ENCODE measurements at places on chromosomes 11 and 22. TPM values are rescaled to one million over a fixed set of nuclear protein-coding genes. Genes with fewer than 3 reads are reported as not detected.

- H3K36me3 ChIP-seq: no peaks in the 10 kb centered on the region
- H3K27me3 ChIP-seq: no peaks in the 10 kb centered on the region
- H3K4me1 ChIP-seq: no peaks in the 10 kb centered on the region
- no peak overlapping the region for H3K4me3 ChIP-seq
These were observed 26.0 kb downstream of the POU2AF1 start for GRCh38 chr11:111352935-111353710.

- H3K27ac ChIP-seq: no peak overlapping the region
- no peaks in the 10 kb centered on the region for H3K36me3 ChIP-seq
- H3K4me3 ChIP-seq: no peak overlapping the region
- no peaks in the 10 kb centered on the region for H3K27me3 ChIP-seq
These were observed 7.1 kb upstream of the ATG16L2 start for GRCh38 chr11:72807021-72807693.

DNA sequence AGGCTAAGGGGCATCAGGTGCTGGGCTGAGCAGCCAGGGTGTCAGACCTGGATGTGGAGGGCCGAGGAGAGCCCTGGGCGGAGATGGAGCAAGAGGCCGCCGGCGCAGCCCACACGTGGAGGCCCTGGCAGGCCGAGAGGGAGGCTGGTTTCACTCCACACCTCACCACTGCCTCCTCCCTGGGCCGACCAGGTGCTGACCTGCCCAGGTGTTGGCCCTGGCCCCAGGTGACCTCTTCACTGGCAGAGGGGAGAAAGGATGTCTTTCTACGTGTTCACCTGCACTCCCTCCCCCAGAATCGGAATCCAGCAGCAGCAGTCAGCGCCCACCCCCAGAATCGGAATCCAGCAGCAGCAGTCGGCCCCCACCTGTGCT lies 781 bp downstream of the ANO9 start:
- DNase-seq: no peak
- H3K4me3 ChIP-seq: peak overlapping the region; percentile 62
- no peaks in the 10 kb centered on the region for H3K27me3 ChIP-seq
- peaks cover 14% of the 10 kb centered on the region for H3K4me1 ChIP-seq
- peaks cover 20% of the 10 kb centered on the region for H3K36me3 ChIP-seq

The KDM4E gene
- total RNA-seq: not detected

The DCHS1 gene
- not detected for total RNA-seq

The TMEM191B gene
- total RNA-seq: not detected

The OSBP gene
- total RNA-seq: 60.7 TPM

DNA sequence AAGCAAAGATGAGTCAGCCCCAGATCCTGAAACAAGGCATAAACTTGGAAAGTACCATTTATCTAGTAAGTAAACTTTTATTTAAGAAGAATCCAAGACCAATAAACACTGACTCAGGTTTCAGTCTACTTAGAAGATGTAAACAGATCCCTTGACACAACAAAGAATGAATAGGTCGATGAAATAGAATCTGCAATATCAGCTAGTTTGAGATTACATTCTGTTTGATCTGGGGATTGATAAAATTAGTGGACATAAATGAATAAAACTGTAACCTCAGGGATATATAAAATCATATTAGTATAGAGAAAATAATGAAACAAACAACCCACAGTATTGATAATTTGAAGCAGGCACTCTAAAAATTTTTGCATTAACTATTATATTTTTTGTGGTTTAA lies 708.9 kb downstream of the FAM181B start:
- H3K27me3 ChIP-seq: no peaks in the 10 kb centered on the region
- H3K4me1 ChIP-seq: no peaks in the 10 kb centered on the region
- no peaks in the 10 kb centered on the region for H3K36me3 ChIP-seq
- no peak for DNase-seq
- H3K4me3 ChIP-seq: no peak overlapping the region

The ANO1 gene
- 17.8 TPM for total RNA-seq

The EFCAB6 gene
- 2.2 TPM for total RNA-seq

DNA sequence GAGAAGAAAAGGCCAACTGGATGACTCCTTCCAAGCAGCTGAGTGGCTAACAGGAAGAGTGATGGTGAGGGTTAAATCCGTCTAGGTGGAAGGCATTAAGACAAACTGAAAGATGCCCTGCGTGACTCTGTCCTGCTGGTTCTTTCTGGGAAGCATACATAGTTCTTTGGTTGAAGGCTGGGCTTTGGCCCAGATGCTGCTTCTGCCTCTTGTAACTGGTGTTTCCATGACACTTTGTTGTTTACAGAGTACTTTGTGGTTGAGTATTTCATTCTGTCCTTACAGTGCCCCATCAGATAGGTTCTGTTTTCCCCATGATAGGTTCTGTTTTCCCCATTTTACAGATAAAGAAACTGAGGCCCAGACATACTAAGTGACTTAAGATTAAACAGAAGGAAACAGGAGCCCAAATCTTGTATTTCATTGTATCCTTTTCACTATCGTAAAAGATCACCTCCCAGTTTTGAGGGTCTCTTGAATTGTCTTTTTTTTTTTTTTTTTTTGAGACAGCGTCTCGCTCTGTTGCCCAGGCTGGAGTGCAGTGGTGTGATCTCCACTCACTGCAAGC lies 124.3 kb upstream of the RASSF10 start:
- H3K4me3 ChIP-seq: no peak overlapping the region
- no peak for DNase-seq
- no peaks in the 10 kb centered on the region for H3K4me1 ChIP-seq
- no peaks in the 10 kb centered on the region for H3K27me3 ChIP-seq

- peaks cover 12% of the 10 kb centered on the region for H3K27me3 ChIP-seq
These were observed 61.2 kb upstream of the ARHGAP20 start for GRCh38 chr11:110773442-110773841.

- H3K27ac ChIP-seq: no peak overlapping the region
- H3K4me3 ChIP-seq: no peak overlapping the region
- H3K36me3 ChIP-seq: no peaks in the 10 kb centered on the region
- no peak for DNase-seq
These were observed 75.9 kb downstream of the NECTIN1 start for GRCh38 chr11:119652907-119653659.

DNA sequence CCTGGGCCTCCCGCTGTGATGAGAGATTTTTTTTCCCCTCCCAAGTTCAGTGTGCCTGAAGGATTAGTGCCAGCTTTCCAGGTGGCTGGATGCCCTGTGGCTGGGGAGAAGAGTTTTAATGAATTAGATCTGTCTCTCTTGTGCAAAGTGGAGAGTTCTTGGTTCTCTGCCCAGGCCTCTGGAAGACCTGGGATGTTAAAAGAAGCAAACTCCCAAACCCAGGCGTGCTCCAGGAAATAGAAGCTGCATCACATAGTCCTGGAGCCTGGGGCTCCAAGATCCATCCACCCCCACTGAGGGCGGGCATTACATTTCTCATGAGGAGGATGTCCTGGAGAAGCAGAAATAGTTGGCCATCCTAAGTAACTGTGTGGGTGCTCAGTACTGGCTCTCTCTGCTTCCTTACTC lies 30.6 kb downstream of the SDHAF2 start:
- H3K36me3 ChIP-seq: no peaks in the 10 kb centered on the region
- H3K27me3 ChIP-seq: no peaks in the 10 kb centered on the region
- no peak for DNase-seq

The OR2AT4 gene
- not detected for total RNA-seq

GRCh38 chr11:106473089-106473722 lies 395.7 kb downstream of the AASDHPPT start:
- no peaks in the 10 kb centered on the region for H3K36me3 ChIP-seq
- no peak overlapping the region for H3K4me3 ChIP-seq
- H3K4me1 ChIP-seq: no peaks in the 10 kb centered on the region
- DNase-seq: no peak
- H3K27ac ChIP-seq: no peak overlapping the region

GRCh38 chr11:78575478-78575877 lies 814 bp upstream of the NARS2 start:
- no peak overlapping the region for H3K27ac ChIP-seq
- H3K36me3 ChIP-seq: peaks cover 22% of the 10 kb centered on the region
- H3K4me1 ChIP-seq: peaks cover 14% of the 10 kb centered on the region

DNA sequence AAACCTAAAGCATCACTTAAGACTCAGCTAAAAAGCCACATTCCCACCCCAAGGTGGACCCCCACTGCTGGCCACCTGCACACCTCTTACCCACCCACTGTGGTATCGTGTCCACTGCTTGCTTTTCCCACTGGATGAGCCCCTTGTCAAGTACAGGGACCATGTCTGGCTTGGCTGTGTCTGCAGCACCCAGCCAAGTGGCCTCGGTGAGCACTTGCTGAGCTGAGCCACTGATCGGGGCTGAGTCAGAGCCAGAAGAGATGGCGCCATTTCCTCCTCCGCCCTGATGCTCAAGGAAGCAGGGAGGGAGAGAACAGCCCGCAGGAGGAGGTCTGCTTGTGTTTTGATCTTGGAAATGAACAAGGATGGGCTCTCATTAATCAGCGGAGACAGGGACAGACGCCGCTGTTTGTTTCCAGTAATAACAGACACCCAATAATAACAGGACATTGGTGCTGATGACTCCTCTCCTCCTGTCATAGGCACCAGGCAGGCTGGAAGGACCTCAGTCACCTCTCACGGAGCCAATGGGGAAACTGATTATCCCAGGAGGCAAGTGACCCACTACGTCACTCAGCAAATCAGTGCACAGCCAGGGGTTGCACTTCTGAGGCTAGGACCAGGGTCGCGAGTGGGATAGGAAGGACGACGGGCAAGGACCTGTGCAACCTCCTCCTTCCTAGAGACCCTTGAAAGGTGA lies 85.2 kb upstream of the RTL6 start:
- no peak for DNase-seq
- H3K4me3 ChIP-seq: no peak overlapping the region
- peaks cover 16% of the 10 kb centered on the region for H3K4me1 ChIP-seq

The OR51B4 gene
- total RNA-seq: not detected

GRCh38 chr11:1405186-1406020 lies 15.7 kb downstream of the BRSK2 start:
- no peak overlapping the region for H3K4me3 ChIP-seq
- no peaks in the 10 kb centered on the region for H3K36me3 ChIP-seq
- no peak overlapping the region for H3K27ac ChIP-seq
- H3K4me1 ChIP-seq: no peaks in the 10 kb centered on the region
- peaks cover 91% of the 10 kb centered on the region for H3K27me3 ChIP-seq

- no peak overlapping the region for H3K27ac ChIP-seq
- DNase-seq: no peak
- no peaks in the 10 kb centered on the region for H3K27me3 ChIP-seq
These were observed 25.4 kb downstream of the ARFGAP3 start for GRCh38 chr22:42831712-42832111.

- H3K27me3 ChIP-seq: no peaks in the 10 kb centered on the region
- peaks cover 51% of the 10 kb centered on the region for H3K4me1 ChIP-seq
- H3K27ac ChIP-seq: peak overlapping the region; percentile 16
These were observed 906.9 kb upstream of the RAG2 start for GRCh38 chr11:37504921-37505320.

- DNase-seq: peak; percentile 87
- peaks cover 19% of the 10 kb centered on the region for H3K36me3 ChIP-seq
- H3K4me1 ChIP-seq: peaks cover 24% of the 10 kb centered on the region
- no peaks in the 10 kb centered on the region for H3K27me3 ChIP-seq
- no peak overlapping the region for H3K27ac ChIP-seq
- peak overlapping the region; percentile 27 for H3K4me3 ChIP-seq
These were observed 14.4 kb upstream of the LRP5 start for GRCh38 chr11:68297812-68298658.

DNA sequence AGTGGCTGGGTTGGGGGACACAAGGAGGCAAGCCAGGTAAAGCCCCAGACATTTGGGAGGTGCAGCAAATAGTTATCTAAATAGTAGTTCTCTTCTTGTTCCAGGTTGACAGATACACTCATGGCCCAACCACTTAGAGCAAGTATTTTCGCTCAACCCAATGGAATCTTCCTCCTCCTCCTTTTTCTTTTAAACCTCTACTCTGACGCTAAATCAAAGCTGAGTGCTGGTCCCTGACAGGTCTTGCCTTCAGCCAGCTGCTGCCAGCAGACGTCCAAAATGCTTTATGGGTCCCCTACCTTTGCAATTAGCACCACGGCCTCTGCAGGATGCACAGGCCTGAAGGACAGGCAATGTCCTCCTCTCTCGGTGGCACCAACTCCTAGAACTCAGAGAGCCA lies 558.5 kb downstream of the MIAT start:
- no peaks in the 10 kb centered on the region for H3K27me3 ChIP-seq
- H3K36me3 ChIP-seq: no peaks in the 10 kb centered on the region
- no peak overlapping the region for H3K27ac ChIP-seq
- peaks cover 15% of the 10 kb centered on the region for H3K4me1 ChIP-seq

- no peak for DNase-seq
- no peaks in the 10 kb centered on the region for H3K36me3 ChIP-seq
- no peak overlapping the region for H3K27ac ChIP-seq
- H3K4me3 ChIP-seq: no peak overlapping the region
- peaks cover 19% of the 10 kb centered on the region for H3K4me1 ChIP-seq
These were observed 69.1 kb upstream of the OR5AN1 start for GRCh38 chr11:59289356-59290181.

GRCh38 chr11:7977232-7977917 lies 9.8 kb upstream of the EIF3F start:
- peak overlapping the region; percentile 66 for H3K27ac ChIP-seq
- peak overlapping the region; percentile 5 for H3K4me3 ChIP-seq
- H3K4me1 ChIP-seq: peaks cover 27% of the 10 kb centered on the region

GRCh38 chr11:92596596-92597317 lies 372.1 kb downstream of the FAT3 start:
- H3K36me3 ChIP-seq: no peaks in the 10 kb centered on the region
- no peaks in the 10 kb centered on the region for H3K4me1 ChIP-seq
- H3K27ac ChIP-seq: no peak overlapping the region
- no peaks in the 10 kb centered on the region for H3K27me3 ChIP-seq
- no peak for DNase-seq

The OR56B1 gene
- not detected for total RNA-seq

The SCGB2A2 gene
- not detected for total RNA-seq

The TNNT3 gene
- not detected for total RNA-seq

The ST13 gene
- total RNA-seq: 307 TPM

The ZNF215 gene
- 1.6 TPM for total RNA-seq

DNA sequence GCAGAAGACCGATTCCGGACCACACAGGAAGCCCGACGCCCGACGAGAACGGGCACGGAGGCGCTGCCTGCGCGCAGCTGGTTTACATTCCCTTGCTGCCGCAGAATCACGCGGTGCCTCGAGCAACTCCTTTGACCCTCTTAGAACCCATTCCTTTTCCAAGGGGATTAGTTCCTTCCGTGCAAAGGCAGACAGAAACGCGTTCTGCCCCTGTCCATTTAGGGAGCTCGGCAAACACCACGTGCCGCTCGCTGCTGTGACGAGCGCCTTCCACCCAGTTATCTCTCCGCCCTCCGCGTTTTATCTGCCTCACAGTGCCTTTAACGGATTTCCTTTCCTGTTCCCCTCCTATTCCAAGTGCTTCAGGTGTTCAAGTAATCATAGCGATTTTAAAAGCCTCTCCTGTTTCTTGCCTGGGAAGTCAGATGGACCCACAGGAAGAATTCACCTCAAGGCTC lies 24.1 kb upstream of the MICAL3 start:
- H3K4me1 ChIP-seq: peaks cover 11% of the 10 kb centered on the region
- H3K36me3 ChIP-seq: no peaks in the 10 kb centered on the region
- H3K27me3 ChIP-seq: no peaks in the 10 kb centered on the region
- H3K27ac ChIP-seq: no peak overlapping the region
- DNase-seq: no peak

The DDX25 gene
- total RNA-seq: not detected

The OR52A1 gene
- not detected for total RNA-seq

- H3K4me1 ChIP-seq: no peaks in the 10 kb centered on the region
- no peak overlapping the region for H3K4me3 ChIP-seq
- H3K27ac ChIP-seq: no peak overlapping the region
- H3K27me3 ChIP-seq: no peaks in the 10 kb centered on the region
- no peaks in the 10 kb centered on the region for H3K36me3 ChIP-seq
- DNase-seq: no peak
These were observed 201.0 kb upstream of the CADM1 start for GRCh38 chr11:115705200-115705599.

The TYR gene
- total RNA-seq: not detected

- no peak overlapping the region for H3K4me3 ChIP-seq
- H3K27me3 ChIP-seq: no peaks in the 10 kb centered on the region
- no peak for DNase-seq
- H3K27ac ChIP-seq: no peak overlapping the region
- peaks cover 16% of the 10 kb centered on the region for H3K36me3 ChIP-seq
These were observed 82.5 kb downstream of the MAML2 start for GRCh38 chr11:96260532-96260931.
